A549 treated with ZK216348 at 1 μM for 4 hours (cell line): ENCODE measurements at places on chromosomes 11 and 22. TPM values are rescaled to one million over a fixed set of nuclear protein-coding genes. Genes with fewer than 3 reads are reported as not detected.

Gene CNTF
- total RNA-seq = 0.95 to 1.5 TPM (median 1.2 TPM) in 5 replicates

Gene OAF
- 7.2 to 11.8 TPM (median 9.9 TPM) in 5 replicates for total RNA-seq

Gene TRIM77
- total RNA-seq = not detected in 5 replicates

Gene CD3D
- not detected in 5 replicates for total RNA-seq

Gene MYO7A
- total RNA-seq = 0.86 to 1.5 TPM (median 1.2 TPM) in 5 replicates

Gene RELA
- total RNA-seq = 54.3 to 80.3 TPM (median 76.8 TPM) in 5 replicates

Gene STX3
- 20.6 to 31.4 TPM (median 24.5 TPM) in 5 replicates for total RNA-seq

Gene SLC25A22
- 17.4 to 39.6 TPM (median 35.3 TPM) in 5 replicates for total RNA-seq

Gene BATF2
- total RNA-seq = 0.54 to 0.98 TPM (median 0.74 TPM) in 5 replicates

Gene KCNJ1
- not detected in 5 replicates for total RNA-seq

Gene CCDC116
- total RNA-seq = not detected in 5 replicates

Gene NAALAD2
- total RNA-seq = not detected in 5 replicates

Gene C22orf42
- not detected in 5 replicates for total RNA-seq

Gene CARS1
- 55.6 to 66.9 TPM (median 61.3 TPM) in 5 replicates for total RNA-seq

Gene ARL2
- total RNA-seq = 167 to 190 TPM (median 185 TPM) in 5 replicates

Gene HTATIP2
- total RNA-seq = 191 to 212 TPM (median 195 TPM) in 5 replicates

Gene TRMT112
- total RNA-seq = 382 to 473 TPM (median 414 TPM) in 5 replicates
